ENCODE measurements at places on chromosomes 2 and 18.

DNA sequence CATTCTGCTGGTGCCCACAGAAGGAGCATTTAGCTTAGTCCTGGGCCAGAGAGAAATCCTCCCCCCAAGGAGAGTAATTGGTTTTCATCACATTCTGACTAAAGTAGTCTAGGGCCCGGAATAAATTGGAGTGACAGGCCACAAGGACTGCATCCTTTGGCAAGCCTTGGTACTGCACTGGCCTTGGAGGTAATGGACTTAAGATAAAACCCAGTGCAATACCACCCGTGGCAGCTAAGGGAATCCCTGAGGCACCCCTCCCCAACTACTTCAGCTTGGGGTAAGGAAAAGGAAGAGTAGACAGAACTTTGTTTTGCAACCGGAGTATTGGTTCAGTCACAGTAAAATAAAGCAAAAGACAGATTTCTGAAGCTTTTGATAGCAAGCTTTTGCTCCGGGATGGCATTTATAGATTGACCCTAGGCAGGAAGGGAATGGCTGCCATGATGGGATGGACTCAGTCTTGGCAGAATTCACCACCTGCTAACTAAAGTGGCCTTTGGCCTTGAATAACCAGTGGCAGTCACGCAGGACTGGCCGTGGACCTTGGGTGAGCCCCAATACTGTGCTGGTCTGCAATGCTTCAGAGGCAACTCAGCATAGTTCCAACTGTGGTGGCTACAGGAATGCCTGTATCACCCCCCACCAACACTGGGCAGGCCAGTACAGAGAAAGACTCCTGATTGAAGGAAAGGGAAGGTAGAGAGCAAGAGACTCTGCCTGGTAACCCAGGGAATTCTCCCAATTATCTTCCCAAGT, 14.1 kb downstream of the ORC4 start:
- DNase-seq = no peak

DNA sequence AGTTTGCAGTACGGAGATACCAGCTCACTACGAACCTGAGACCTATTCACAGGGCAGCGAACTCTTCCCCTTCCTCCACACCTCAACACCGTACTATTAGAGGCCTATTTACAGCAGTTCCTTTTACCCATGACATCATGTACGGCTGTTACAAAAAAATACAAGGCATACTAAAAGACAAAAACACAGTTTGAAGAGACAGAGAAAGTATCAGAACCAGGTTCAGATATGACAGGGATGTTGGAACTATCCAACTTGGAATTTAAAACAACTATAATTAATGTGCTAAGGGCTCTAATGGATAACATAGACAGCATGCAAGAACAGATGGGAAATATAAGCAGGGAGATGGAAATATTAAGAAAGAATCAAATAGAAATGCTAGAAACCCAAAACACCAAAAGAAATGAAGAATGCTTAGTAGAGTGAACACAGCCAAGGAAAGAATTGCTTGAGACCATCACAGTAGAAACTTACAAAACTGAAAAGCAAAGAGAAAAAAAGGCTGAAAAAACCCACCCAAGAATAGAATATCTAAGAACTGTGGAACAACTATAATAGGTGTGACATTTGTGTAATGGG, 99.2 kb upstream of the ZNF521 start:
- DNase-seq = no peak

DNA sequence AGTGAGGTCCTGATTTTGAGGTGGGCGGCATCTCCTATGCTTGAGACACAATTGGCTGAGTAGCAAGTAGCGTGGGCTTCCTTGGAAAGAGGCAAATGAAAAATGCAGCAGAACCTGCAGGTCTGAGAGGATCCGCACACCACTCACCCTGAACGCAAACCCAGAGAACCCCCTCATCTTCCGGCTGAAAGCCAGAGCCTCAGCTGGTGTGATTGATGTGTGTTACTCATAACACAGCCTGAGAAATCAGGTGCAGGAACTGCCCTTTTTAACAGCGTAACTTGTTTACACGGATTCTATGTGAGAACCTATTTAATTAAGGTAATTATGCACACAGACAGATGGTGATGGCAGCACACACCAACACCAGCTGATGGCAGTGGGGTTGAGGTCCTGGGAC, 123.4 kb downstream of the MRO start:
- no peak for DNase-seq

DNA sequence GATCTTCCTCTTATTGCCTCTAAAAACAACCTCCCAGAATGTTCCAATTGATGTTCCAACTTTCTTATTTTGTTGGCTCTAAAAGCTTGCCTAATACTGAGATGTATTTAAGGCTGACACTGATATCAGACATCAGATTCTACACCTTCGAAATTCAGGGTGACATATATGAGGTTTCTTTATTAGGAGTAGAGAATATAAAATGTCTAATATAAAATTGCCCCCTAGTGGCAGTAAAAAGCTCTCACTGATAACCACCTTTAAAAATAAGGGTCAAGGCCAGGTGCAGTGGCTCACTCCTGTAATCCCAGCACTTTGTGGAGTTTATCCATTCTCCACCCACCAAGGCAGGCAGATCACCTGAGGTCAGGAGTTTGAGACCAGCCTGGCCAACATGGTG, 789.7 kb upstream of the SLC39A10 start:
- DNase-seq = no peak

All from substantia nigra (tissue), 51 donors.